GM04503 (cell line): ENCODE measurements at places on chromosomes 3 and 15.
A peak's percentile ranks its signal among the peaks of the same experiment; 100 is the strongest.

DNA sequence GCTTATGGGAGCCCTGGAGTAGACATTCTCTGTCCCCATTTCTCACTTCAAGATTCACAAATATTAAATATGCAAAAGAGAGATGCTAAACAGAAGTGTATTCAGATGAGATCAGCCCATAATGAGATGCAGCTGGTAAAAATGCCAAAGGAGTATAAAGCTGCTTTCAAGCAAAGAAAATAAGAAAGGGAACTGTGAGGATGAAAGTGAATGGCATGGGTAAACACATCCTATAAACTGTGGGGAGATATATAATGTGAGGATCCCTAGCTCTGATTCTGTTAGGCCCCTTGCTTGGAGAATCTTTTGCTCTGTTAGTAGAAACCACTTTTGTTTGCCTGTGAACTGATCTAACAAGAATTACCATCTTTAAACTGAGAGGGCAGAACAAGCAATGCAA, 396.6 kb downstream of the SOX2 start:
- no peak for DNase-seq

GRCh38 chr3:134211797-134212196, 38.9 kb downstream of the RYK start:
- DNase-seq = no peak

GRCh38 chr3:131922356-131922755, 112.5 kb downstream of the CPNE4 start:
- peak; percentile 31 for DNase-seq

GRCh38 chr15:50278496-50278895, 13.0 kb upstream of the HDC start:
- no peak for DNase-seq

DNA sequence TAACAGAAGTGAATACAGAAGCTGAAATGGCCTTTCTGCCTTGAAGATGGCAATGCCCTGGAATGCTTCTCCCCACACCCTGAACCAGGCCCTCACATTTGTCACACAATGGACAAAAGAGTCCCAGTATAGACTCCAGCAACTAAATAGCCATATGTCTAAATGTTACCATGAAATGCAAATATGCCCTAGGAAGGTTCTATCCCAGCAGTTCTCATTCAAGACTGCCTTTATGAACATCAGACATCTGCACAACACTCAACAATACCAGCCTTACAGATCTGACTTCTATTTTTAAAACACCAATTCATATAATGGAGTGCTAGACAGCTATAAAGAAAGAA, 7.9 kb downstream of the ITGB5 start:
- no peak for DNase-seq

DNA sequence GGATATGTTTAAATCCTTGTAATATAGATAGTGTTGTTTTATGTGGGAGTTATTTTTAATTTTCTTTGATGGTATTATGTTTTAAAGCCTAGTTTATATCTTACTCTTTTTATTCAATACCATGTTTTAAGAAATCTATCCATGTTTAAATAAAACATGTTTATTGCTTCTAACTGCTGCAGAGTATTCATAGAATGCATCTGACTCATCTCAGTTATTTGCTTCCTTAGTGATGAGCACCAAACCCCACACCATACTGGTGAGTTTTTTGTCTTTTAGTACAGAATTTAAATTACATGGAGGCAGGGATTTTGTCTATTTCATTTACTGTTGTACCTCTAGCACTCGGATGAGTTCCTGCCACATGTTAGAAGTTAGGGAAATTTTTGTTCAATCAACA, 209.2 kb downstream of the NSUN3 start:
- no peak for DNase-seq

- no peak for DNase-seq
These were observed 75.1 kb downstream of the LINGO1 start for GRCh38 chr15:77557564-77557963.

GRCh38 chr15:33026614-33027013, 167.9 kb downstream of the FMN1 start:
- DNase-seq = no peak

DNA sequence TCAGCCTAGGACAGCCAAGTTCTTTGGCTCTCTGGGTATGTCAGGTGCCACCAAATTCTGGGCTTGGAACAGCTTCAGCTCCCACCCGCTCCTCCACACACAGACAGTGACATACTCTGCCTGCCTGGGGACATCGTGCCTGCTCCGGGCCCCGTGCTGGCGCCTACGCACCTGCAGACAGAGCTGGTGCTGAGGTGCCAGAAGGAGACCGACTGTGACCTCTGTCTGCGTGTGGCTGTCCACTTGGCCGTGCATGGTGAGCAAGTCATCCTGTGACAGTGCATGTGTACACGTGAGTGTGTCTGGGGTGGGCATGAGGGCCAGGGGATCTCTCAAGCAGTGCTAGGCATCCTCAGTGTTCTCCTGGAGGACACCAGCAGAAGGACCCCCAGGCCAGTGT, 922 bp downstream of the IL17RC start:
- no peak for DNase-seq

DNA sequence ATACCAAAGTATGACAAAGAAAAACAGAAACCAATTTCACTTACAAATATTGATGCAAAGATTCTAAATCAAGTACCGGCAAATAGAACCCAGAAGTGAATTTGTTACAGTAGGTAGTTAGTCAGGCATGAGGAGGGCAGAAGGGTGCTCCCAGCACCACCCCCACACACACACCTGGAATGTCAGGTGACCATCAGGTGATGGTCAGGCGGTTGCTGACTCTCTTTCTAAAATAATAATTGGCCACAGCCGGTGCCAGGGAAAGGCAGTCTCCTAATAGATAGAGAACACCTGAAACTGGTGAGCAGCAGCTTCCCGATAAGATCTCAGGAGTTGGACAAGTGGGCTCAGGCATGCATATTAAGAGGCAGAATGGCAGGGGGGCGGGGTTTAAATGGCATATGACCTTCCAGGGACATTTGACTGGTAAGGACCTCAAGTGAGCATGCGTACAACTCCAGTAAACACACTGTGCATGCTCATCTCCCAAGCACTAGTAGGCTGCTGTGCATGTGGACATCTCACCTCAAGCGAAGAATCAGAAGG, 131.1 kb downstream of the ANO10 start:
- no peak for DNase-seq

GRCh38 chr3:44021651-44022594, 219.8 kb upstream of the TOPAZ1 start:
- no peak for DNase-seq

GRCh38 chr3:141465221-141465620, 21.6 kb upstream of the RASA2 start:
- no peak for DNase-seq

- DNase-seq = peak; percentile 64
These were observed at the start of gene FAM107A for GRCh38 chr3:58577269-58577821. Gene FAM107A (minus strand): TSS chr3:58577391. CDS start chr3:58569860, 7,531 bp downstream.

- no peak for DNase-seq
These were observed 44.3 kb upstream of the APEH start for GRCh38 chr3:49629866-49630265.

DNA sequence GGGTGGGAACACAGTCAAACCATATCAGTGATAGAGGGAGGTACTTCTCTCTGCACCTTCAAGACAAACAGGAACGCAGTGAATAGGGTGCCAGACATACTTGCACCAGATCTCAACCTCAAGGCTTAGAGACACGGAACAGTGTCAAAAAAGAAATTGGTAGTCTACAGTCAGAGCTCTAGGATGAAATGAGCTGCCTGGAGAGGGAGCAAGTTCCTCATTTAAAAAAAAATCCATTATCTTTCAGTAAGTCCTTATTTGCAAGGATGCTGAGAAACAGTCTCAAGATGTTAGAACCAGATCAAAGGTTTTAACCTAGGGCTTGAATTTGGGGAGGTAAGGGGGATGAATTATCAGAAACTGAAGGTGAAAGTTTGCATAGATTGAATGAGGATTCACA, 20.2 kb upstream of the LMCD1 start:
- DNase-seq = no peak

- no peak for DNase-seq
These were observed 68.0 kb upstream of the RPL35A start for GRCh38 chr3:197881970-197882338.

- no peak for DNase-seq
These were observed 251.7 kb downstream of the GABRB3 start for GRCh38 chr15:26521130-26521529.

DNA sequence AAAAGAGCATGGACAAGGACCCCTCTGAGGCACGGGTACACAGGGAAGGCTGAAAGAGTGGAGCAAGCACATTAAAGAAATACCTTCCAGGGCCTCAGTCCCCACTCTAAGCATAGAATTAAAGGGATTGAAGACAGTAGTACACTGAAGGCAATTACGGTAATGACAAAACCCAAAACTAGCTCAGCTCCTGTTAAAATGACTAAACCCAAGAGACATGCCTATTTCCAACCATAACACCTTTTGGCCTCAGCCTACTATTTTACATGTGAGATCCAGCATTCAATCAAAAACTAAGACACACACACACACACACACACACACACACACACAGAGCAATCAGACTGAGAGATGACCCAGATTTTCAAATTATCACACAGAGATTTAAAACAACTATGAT, 19.8 kb downstream of the MAP4 start:
- DNase-seq = no peak

DNA sequence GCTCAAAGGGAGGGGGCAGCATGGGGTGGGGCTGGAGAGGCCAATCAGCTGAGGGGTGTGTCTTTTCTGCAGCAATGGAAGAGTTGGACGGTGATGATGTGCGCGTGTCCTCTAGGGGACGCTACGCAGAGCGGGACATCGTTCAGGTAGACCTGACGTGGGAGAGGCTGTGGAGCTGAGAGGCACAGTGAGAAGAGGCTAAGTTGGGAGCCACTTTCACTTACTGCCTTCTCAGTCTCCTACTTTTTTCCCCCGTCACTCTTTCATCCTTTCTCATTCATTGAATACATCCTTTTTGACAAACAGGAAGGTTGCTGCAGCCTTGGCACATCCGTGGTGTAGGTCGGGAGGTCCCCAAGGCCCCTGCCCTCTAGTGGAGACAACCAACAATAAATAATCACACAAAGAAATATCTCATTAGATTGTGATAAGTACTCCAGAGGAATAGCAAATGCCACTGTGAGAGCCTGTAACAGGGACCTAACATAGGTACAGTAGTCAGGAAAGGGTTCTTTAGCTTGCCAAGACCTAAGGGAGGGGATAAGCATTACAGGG, 4.4 kb upstream of the BRPF1 start:
- DNase-seq = no peak

DNA sequence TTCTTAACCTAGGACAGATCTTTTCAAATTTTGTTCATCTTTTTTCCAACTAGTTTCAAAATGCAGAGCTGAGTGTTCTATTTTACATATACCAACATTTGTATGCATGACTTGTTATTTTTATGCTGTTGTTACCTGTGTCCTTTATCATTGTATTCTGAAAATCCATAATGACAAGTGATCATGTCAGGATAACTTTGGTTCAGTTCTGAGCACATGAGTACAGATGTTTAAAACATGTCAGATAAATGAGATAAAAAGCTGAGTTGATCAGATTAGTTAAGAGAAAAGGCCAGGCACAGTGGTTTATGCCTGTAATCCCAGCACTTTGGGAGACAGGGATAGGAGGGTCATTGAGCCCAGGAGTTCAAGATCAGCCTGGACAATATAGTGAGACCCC, 204.9 kb downstream of the SSR3 start:
- no peak for DNase-seq

- no peak for DNase-seq
These were observed 63.4 kb upstream of the PSMD6 start for GRCh38 chr3:64086479-64087252.

- no peak for DNase-seq
These were observed 200.2 kb upstream of the LINGO1 start for GRCh38 chr15:77832874-77833273.

DNA sequence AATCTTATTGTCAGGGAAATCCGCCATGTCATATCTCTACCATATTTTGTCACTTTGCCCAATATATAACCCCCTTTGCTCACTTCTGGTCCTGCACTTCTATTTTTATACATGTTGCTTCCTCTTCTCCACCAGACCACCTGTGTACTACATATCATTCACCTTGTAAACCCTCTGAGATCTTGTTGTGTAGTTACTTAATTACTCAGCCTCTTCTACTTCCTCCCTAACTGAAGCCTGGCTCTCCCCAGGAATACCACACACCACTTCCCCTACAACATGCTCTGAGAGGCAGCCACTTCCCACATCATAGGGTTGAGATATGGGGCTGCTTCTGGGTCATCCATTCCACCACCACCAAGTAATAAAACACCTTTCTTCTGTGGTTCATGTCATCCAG, 10.0 kb downstream of the HEXA start:
- no peak for DNase-seq

DNA sequence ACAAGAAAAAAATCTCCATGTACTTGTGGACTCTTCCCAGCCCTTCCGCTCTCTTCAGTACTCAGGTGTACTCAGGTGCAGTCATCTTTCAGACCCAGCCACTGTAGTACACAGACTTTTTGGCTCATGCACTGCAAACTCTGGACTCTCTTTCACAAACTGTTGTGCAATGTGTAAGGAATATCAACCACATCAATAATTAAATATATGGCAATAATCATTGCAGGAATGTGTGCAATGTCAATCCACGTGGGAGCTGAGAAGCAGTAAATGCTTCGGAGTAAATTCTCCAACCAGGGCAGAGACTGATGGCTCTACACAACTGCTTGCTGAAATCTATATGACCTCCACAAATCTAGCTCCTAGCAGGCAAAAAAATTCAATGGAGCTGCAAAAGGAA, 287.3 kb upstream of the COL8A1 start:
- no peak for DNase-seq

- DNase-seq = no peak
These were observed 37.8 kb downstream of the SCG5 start for GRCh38 chr15:32679298-32679690.

- DNase-seq = no peak
These were observed 108.4 kb downstream of the SERPINI1 start for GRCh38 chr3:167843886-167844285.

GRCh38 chr3:195441476-195441991, 1.3 kb downstream of the ACAP2 start:
- peak; percentile 8 for DNase-seq

GRCh38 chr3:145197051-145197820, 963.7 kb downstream of the PLOD2 start:
- DNase-seq = no peak

DNA sequence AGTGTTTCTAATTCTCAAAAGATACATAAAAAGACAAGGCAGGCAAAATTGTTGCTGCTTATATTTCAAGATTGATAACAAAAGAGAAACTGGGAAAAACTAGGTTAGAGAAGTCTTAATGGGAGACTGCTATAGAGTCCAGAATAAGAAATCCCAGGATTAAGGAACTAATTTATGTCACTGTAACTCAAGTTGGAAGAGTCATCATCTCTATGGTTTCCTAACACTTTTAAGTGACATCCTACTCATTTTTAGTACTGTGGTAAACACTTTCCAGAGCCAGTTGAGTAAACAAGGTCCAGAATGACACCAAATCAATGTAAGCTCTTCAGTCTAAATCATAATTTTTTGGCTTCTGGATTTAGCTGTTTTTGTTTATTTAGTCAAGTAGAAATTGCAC, 8.0 kb downstream of the CLDN16 start:
- DNase-seq = no peak

DNA sequence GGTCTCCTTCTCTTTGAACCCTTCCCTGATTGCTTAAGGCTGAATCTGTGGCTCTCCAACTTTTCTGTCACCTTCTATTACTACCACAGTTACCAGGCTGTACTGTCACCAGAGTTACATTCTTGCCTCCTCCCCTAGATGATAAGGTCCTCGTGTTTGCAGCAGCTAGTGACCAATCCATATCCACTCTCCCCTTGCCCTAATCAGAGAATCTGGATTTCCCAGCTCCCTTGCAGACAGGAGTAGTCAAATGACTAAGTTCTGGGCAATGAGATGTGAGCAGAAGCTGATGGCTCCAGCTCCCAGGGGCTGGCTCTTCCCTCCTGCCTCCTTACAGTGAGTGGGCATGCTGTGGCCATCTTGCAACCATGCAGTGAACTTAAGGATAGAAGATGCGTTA, 95.4 kb upstream of the VGLL4 start:
- DNase-seq = no peak
